Hippocampal formation (tissue), 2 donors: ENCODE measurements at places on chromosomes 5 and 9.

GRCh38 chr5:101878190-101878589 is 417.9 kb downstream of the SLCO4C1 start:
- no peak for DNase-seq

GRCh38 chr5:144304688-144305087 is 134.0 kb downstream of the KCTD16 start:
- no peak for DNase-seq

DNA sequence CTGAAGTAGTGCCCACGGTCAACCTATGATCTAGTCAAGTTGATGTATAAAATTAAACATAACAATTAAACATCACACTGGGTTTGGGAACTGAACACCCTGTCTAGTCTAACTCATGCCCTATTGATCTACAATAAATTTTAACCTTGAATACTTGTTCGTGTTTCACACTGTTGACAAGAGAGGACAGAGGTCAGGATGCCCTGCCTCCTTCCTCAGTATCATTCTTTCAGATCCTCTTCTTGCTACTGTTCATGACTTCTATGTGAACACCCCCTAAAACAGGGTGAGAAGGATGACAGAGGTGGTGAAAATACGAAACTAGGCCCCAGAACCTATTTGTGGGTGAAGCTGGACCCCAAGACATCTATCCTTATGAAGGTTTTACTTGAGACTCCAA is 8.1 kb upstream of the MAT2B start:
- DNase-seq, result no peak

- no peak for DNase-seq
Observed at GRCh38 chr9:112894041-112894440, 3.4 kb upstream of the SLC46A2 start.

- DNase-seq, result no peak
Observed at GRCh38 chr9:86599561-86599960, 245.4 kb upstream of the TUT7 start.

DNA sequence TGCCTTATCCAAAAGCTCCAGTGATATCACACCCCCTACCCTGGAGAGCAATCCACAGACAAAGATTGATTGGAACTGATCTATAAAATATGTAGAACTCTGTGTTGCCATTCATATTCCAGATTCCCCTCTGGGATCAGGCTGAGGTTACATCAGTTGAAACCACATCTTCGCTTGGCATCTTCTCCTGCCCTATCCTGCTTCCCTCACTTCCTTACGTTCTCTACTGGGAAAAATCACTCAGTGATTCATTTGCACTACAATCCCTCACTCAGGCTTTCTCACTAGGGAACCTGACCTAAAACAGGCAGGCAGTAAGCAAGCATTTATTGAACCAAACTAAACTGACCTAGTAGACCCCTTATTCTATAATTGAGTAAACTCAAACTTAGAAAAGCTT is 111.7 kb downstream of the ESM1 start:
- DNase-seq, result no peak

- no peak for DNase-seq
Observed at GRCh38 chr9:91256235-91256634, 105.5 kb downstream of the AUH start.

- DNase-seq, result no peak
Observed at GRCh38 chr9:88179062-88179521, 40.8 kb upstream of the SPATA31C2 start.

DNA sequence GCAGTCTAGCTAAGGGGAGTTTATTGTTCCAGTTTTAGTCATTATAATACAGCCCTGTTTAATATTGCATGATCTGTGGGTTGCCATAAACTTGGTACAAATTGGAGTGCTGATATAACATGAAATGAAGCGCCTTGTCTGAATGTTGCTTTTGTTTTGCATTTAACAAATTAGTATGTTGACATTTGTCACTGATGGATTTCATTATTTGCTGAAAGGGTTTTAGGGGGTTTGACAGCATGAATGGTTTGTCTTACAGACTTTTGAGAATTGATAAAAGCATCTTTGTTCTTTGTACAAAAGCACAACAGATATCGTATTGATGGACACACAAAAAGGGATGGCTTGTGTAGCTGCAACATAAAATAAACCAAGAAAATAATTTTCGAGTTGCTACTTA is 178.3 kb downstream of the AOPEP start:
- peak; percentile 93 for DNase-seq

GRCh38 chr5:35487233-35488025 is 130.2 kb upstream of the SPEF2 start:
- DNase-seq, result no peak

- DNase-seq, result no peak
Observed at GRCh38 chr5:172838151-172838875, 4.3 kb downstream of the ERGIC1 start.

GRCh38 chr5:173772384-173773059 is 115.6 kb upstream of the CPEB4 start:
- no peak for DNase-seq

DNA sequence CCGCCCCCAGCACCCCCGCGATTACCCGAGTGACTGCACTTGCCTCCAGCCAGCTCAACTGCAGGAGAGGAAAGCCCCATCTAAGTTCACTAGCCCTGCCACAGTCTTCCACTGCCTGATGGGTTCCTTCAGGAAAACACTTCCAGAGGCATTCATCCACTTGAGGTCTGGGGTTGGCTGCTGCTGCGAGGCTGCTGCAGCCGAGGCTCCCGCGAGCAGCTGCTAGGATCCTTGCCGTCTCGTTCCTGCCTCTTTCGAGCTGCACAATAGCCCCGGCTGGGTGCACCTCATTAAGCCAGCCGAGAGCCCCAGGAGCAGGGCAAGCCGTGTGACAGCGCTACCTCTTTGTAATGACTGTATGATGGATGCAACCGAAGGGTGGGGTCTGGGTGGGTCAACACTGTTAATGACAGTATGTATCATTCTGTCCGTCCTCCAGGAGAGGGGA is 24.2 kb upstream of the ELAVL2 start:
- no peak for DNase-seq

DNA sequence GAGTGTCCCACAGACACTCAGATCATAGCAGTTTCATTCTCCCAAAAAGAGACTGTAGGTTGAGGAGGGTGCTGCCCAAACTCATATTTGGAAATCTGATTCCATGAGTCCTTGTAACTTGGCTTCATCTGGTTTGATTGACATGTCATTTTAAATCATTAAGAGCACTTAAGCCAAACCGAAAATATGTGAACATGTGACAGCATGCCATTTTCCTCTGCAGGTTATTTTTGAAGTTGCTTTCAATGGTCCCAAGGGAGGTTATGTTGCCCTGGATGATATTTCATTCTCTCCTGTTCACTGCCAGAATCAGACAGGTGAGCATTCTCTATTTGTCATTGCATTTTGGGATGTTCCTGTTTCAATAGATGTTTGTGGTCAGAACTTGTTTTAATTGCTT is 87.6 kb downstream of the MAMDC2 start:
- DNase-seq, result no peak

GRCh38 chr9:36845844-36846243 is 188.2 kb downstream of the PAX5 start:
- DNase-seq, result no peak

- no peak for DNase-seq
Observed at GRCh38 chr5:96050273-96050880, 88.7 kb upstream of the ELL2 start.

DNA sequence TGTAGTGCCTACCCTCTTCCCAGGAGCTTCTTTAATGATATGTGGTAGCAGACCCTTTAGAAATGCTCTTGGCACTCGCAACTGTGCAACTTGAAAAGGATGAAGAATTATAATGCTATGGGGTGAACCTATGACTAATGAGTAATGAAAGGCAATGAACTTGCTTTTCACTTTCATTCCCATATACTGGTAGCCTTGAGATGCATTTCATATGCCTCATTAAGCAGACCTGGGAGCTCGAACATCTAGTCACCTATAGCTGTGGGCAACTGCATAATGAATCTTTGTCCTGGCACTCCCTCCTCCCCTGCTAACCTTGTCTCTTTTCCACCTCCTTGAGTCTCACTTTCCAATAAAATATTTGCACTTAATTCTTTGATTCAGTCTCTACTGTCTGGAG is 605.9 kb upstream of the DAB2 start:
- no peak for DNase-seq

- DNase-seq, result no peak
Observed at GRCh38 chr9:125926936-125927335, 179.8 kb downstream of the PBX3 start.

DNA sequence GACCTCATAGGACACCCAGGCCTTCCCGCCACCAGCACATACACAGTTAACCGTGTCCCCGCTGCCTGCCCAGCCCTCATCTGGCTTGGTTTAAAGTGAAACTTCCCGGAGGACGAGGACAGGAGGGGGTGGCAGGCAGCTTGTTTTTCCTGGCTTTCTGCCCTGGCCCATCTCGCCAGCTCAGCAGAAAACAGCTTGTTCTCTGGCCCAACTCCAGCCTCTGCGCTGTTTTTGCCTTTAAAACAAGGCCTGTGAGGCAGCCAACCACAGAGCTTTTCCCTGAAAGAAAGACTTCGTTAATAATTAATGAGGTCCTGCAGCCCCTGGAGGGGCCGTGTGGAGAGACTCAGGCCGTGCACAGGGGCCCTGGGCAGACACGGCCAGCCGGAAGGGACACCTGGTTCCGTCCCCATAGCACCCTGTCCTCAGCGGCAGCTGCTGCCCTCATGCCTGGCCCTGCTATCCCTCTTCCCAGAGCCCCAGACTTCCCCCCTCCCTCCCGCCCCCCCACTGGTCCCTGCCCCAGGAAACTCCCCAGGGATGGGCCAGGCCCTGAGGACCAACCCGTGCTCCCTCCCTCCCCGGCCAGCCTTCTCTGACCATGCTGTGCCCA is 108.7 kb downstream of the RXRA start:
- peak; percentile 91 for DNase-seq

GRCh38 chr9:126016579-126017290 is 269.6 kb downstream of the PBX3 start:
- DNase-seq, result no peak

DNA sequence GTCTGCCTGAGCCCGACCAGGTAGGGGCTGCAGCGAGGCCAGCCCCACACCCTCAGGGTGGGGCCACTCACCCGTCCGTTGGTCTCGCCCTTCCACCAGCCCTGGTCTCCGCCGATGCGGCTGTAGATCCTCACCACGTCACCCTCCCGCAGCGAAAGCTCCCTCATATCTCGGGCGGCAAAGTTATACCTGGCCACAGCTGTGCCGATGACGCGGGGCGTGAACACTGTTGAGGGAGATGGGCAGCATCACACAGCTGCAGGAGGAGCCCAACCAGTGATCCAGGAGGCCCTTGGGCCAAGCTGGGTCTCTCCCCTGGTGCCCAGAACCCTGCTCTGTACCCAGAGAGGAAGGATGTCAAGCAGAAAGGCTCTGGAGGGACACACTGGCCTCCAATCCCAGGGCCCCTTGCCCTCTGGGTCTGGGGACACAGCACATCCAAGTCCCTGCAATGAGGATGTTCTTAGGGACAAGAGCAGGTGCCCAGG is 30.3 kb upstream of the SARDH start:
- no peak for DNase-seq

- no peak for DNase-seq
Observed at GRCh38 chr5:173328844-173329490, 753 bp upstream of the STC2 start.

DNA sequence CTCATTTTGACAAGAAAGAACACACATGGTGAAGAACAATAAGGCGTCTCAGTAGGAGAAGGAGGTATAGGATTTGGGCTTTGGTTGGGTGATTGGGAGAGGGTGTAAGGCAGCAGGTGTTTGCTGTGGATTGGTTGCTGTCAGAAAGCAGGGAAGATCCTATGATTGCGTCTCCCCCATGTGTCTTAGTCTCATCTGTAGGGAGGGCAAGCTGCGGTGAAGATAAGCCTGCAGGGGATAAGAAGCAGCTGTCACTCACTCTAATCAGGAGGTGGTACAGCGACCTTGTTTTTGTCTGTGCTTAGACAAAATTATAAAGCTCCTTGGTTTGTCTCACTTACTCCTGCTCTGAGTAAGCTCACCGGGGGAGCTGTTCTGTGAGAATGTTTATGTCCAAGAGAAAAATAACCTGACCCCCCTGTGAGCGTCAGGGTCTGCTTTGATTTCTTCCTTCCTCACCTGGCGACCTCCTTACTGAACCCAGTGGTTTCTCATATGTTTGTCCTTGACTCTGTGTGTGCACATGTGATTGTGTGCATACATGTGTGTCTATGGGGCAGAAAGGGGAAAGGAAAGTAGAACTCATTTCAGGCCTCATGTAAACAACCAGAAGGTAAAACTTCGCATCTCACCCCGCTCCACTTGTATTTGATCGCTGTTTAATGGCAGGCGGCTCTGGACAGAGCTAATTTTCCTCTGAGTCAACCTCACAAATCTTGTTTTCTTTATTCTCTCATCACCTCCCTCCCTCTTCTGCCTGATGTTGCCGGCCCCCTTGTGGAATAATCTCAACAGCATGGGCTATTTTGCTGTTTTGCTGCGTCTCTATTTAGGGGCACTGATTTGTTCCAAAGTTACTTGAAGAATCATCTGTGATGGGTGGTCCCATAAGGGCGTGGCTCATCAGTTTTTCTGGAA is 105.6 kb downstream of the TENT4A start:
- DNase-seq, result no peak

DNA sequence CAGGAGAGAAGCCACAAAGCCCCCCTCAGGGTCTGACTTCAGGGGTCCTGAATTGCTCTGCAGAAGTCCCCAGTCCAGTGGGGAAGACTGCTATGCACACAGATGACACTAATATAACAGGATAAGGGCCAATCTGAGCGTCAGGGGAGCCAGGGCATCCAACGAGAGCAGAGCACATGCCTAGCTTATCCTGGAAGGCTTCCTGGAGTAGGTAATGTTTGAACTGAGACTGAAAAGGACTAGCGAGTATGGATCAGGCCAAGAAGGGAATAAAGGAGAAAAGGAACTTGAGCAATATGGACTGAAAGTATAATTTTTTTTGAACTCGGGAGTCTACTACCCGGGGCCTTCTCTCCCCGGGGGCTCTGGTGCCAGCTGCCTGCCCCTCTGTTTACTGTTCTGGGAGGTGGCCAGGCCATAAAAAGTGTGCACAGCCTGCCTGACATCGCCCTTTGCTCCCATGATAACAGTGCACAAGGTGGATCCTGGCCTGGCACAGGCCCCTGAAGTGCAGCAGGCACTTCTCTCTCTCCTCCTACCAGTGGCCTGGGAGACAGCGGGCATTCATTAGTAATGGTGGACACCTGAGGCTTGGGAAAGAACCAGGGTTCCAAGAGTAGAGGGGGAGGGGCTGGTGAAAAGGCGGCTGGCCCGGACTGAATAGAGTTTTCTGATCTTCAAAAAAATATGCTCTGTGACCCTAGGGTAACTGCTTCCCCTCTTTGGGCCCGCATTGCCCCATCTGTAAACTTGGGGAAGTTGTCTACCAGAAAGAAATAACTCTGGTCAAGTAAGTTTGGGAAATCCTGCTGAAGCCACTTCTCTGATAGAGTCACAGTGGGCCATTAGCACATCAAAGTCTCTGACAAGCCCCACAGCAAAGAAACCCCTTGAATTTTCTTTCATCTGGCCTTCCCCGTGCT is 4.6 kb upstream of the SLC6A7 start:
- DNase-seq, result no peak

DNA sequence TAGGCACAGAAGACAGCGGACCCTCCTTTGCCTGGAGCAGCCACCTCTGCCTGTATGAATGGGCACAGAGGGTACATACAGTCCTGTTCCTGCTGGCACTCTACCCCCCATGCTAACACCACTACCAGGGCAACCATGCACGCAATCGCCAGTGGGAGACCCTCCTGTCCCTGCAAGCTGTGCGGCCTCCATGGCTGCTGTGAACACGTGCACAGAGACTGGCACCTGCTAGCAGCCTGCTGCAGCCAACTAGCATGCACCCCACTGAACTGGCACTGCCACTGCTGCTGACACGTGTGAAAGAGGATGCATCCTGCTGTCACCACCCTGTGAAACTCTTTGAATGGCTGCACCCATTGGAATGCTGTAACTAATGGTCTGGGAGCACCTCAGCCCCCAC is 885.2 kb upstream of the ARRDC3 start:
- DNase-seq, result no peak
